ENCODE measurements at places on chromosomes 11 and 22. TPM values are rescaled to one million over a fixed set of nuclear protein-coding genes. Genes with fewer than 3 reads are reported as not detected.

DNA sequence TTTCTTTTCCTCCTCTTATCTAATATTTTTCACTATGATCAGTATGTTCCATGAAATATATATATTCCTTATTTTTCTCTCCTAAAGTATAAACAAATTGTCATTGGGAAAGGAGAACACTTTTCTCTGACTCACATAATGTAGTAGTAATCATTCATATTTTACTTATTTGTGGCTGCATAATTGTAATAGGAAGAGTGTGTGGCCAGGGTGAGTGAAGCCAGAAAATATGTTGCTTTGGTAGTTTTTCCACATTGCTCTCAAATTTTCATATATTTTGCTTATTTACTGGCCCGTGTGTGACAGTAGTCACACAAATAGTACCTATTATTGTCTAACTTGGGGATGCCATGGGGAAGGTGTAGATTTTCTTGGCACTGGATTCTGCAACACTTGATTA, 172.1 kb downstream of the DYNC2H1 start:
- no peak for DNase-seq

GRCh38 chr11:102798012-102798746, at the start of gene MMP1:
TSS of gene MMP1 (minus strand) at chr11:102798160. CDS start at chr11:102798092, 68 bp downstream.
- no peak for DNase-seq

GRCh38 chr11:130553306-130553705, 104.9 kb downstream of the ADAMTS15 start:
- no peak for DNase-seq

GRCh38 chr11:35618497-35619115, 346 bp downstream of the FJX1 start:
- DNase-seq, result no peak

DNA sequence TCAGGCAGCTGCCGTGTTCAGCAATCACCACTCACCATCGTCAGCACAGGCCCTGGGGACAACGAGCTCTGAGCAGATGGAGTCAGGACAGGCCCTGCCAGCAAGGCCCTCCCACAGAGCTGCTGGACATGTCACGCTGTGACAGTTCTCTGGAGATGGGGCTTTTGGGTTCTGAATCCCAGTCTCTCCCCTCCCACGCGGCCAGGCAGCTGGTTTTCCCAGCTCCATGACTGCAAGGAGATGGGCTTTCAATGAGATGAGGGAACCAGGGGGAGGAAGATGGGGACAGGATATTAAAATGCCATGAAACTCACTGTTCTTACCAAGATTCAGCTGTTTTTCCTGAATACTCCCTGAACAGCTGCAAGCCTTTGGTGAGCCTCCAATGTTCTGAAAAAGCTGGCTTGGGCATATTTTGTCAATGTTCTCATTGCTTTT, 305.9 kb downstream of the BRD1 start:
- DNase-seq, result no peak

GRCh38 chr22:40451210-40451609, 80.8 kb downstream of the SGSM3 start:
- no peak for DNase-seq

NPAS4 gene
- not detected for total RNA-seq

- no peak for DNase-seq
Measured at GRCh38 chr11:44351006-44351660, 41.2 kb upstream of the ALX4 start.

- DNase-seq, result peak; percentile 51
Measured at GRCh38 chr11:34155057-34155756, 49.8 kb downstream of the NAT10 start.

GRCh38 chr22:44823396-44823795, 71.0 kb downstream of the ARHGAP8 start:
- no peak for DNase-seq

GRCh38 chr11:78800756-78801155, 226.1 kb upstream of the NARS2 start:
- no peak for DNase-seq

GRCh38 chr11:69447786-69448185, 33.7 kb upstream of the LINC01488 start:
- DNase-seq, result no peak

- no peak for DNase-seq
Measured at GRCh38 chr11:123493349-123494063, 63.4 kb downstream of the GRAMD1B start.

POU2AF2 gene
- total RNA-seq, result not detected

DNA sequence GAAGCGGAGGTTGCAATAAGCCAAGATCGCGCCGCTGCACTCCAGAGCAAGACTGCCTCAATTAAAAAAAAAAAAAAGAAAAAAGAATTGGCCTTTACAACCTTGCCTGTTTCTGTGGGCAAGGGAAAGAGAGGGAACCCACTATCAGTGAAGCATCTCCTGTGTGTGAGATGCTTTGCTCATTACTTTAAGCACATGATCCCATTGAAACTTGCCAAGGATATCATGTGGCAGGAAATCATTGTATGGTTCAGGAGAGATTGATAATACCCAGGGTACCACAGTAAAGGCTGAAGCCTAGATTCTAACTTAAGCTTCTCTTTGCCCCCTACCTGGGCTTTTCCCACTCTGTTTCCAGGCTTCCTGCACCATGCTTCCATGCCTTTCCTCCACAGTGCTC, 3.6 kb downstream of the LDLRAD3 start:
- no peak for DNase-seq

SYT8 gene
- total RNA-seq, result not detected

MMP11 gene
- not detected for total RNA-seq

- no peak for DNase-seq
Measured at GRCh38 chr11:93133488-93134109, 64.2 kb downstream of the SLC36A4 start.

DNA sequence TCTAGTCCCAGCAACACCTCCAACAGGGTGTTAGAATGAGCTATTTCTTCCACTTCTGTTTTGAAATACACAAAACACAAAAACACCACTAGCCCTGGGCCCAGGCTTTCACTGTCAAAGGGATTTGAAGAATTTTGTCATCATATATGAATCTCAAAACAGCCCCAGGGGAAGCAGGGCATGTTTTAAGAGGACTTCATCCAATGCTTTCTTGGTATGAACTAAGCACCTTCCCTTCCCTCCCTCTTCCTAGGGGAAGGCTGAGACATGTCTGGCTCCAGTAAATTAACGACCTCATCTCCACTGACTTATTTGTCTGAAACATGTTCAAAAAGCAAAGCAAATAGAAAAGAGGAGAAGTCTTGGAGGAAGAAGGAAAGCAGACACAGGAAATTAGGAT, 75.7 kb upstream of the INCENP start:
- no peak for DNase-seq

DNA sequence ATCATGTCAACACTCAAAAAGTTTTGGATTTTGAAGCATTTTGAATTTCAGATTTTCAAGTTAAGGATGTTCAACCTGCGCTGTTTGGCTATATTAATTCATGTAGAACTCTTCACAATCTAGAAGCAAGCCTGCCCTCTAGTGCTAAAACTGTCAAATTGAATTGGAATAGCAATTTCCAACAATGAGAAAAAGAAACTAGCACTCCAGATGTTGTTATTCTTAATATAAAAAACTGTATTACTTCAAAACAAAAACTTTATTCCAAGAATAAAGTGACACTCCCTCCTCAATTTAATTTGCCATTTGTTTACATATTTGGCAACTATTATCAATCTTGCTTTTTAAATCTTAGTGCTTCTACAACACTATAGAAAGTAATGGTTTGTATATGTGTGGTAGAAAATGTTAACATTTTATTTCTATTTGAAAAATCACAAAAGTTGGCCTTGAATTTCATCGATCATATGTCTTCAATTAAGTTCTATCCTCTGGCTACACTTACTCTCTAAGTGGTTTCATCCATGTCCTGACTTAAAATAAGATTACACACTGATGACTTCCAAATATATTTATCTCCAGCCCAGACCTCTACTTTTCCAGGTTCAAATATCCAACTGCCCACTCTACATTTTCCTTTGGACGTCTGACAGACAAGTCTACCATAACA, 36.6 kb downstream of the DCUN1D5 start:
- DNase-seq, result peak; percentile 27

GRCh38 chr11:112662554-112662953, 298.7 kb upstream of the NCAM1 start:
- no peak for DNase-seq

GRCh38 chr22:37276776-37277175, 5.5 kb upstream of the CYTH4 start:
- no peak for DNase-seq

CATSPERZ gene
- total RNA-seq, result not detected

RHOD gene
- not detected for total RNA-seq

- DNase-seq, result no peak
Measured at GRCh38 chr11:67588136-67588503, 4.5 kb downstream of the GSTP1 start.

APOA5 gene
- not detected for total RNA-seq

GRCh38 chr22:26065847-26066246, 103.4 kb upstream of the SEZ6L start:
- no peak for DNase-seq

- no peak for DNase-seq
Measured at GRCh38 chr11:44777209-44778194, 50.7 kb downstream of the TSPAN18 start.

CAT gene
- total RNA-seq, result 60.1 TPM

DNA sequence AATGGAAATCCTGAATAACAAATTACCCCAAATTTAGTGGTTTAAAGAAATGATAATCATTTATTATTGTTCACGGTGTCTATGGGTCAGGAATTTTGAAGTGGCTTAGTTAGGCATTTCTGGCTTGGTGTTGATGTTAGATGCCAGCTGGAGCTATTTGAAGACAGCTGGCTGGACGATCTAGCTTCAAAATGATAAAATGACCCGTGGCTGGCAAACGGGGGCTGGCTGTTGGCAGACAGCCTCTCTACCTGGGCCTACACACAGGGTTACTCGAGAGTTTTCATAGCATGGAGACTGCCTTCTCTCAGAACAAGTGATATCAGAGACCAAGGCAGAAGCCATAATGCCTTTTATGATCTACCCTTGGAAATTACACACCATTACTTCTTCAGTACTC, 285.2 kb downstream of the METTL15 start:
- DNase-seq, result no peak

GRCh38 chr11:45771566-45772448, 33.1 kb upstream of the SLC35C1 start:
- peak; percentile 79 for DNase-seq

- DNase-seq, result no peak
Measured at GRCh38 chr11:2290351-2290841, 11.3 kb downstream of the C11orf21 start.

GRCh38 chr11:45073685-45074141, 72.7 kb upstream of the PRDM11 start:
- DNase-seq, result no peak

GRCh38 chr22:19610518-19611253, 86.5 kb upstream of the CLDN5 start:
- no peak for DNase-seq

KCNA4 gene
- total RNA-seq, result not detected

DNA sequence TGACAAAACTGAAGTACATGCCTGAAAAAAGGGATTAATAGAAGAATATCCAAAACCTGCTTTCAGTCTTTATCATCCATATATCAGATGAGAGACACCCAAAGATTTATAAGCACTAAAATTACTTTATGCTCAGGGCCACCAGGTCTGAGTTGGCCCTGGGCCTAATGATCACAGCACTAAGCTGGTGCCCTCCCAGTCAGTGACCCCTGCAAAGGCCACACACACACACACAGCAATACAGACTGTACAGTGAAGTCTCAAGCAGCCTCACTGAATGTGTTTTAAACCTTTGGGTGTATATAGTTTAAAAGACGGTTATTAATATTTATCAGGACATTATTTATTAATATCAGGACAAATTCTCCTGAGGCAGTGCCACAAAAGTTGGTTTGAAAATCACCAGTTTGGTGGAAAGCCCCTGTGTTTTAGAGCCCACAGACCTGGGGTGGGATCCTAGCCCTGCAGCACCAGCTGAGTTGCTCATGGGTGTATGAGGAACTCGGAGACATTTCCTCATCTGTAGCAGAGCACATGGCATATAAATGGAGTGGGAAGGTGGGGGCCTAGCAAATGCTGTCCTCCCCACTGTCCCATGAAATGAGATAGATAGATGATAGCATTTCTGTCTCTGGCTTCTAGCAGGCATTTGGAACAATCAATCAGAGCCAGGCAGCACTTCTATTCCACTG, 48.4 kb upstream of the HORMAD2 start:
- DNase-seq, result no peak

DNA sequence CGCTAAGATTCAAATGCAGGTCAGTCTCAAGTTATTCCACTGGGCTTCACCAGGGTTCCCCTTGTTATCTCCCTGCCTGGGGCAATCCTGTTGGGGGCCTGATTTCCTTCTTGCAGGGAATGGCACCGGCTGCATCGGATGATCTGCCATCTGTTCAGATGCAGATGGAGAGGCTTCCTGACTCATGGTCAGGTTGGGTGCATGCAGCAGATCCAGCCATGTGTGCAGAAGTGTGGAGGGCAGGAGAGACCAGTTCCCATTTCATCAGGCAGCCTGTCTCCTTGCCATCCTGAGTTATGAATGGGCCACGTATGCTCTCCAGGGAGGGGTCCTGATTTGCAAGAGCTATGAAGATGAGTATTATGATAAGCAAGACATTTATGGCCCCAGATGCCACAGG, 161.2 kb upstream of the PLET1 start:
- DNase-seq, result peak; percentile 54

VPS26B gene
- 46.1 TPM for total RNA-seq

SUSD2 gene
- total RNA-seq, result not detected

GRCh38 chr11:32962016-32962415, 53.7 kb upstream of the DEPDC7 start:
- no peak for DNase-seq

DNA sequence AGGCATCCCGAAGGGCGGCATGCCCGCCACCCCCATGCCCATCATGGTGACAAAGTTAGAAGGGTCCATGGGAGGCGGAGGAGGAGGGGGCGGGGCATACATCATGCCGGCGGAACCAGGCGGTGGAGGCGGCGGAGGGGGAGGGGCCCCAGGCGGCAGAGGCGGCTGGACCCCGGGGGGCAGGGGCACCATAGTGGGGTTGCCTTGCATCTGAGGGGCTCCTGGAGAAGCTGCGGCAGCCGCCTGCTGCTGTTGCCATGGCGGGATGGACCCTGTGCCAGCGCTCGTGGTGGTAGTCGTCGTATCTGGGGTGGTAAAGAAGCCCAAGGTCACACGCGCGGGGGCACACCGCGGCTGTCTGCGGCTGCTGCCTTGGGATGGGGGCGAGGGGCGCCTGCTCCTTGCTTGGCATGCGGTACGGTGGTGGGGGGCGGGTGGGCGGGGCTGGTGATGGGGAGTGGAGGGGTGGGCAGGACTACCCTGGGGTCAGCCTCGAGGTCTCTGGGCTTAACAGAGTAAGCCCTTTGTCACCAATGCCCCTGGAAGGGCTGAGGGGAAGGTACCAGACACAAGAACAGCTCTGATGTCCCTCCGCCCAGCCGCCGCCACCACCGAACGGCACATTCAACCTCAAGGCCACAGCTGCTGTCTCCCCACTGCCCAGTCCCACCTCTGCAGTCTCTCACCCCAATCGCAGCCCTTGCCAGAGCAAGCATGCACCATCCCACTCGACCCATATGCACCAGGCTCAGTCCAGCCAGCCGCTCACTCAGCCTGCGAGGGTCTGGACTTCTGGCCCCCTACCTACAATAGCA, 6.3 kb upstream of the PYGM start:
- DNase-seq, result no peak
